ENCODE measurements at places on chromosomes 7 and 10.

GRCh38 chr7:3200504-3200903, 100.5 kb upstream of the SDK1 start:
- peak; percentile 18 for DNase-seq

- no peak for DNase-seq
Measured at GRCh38 chr7:35828817-35829216, 28.0 kb downstream of the SEPTIN7 start.

DNA sequence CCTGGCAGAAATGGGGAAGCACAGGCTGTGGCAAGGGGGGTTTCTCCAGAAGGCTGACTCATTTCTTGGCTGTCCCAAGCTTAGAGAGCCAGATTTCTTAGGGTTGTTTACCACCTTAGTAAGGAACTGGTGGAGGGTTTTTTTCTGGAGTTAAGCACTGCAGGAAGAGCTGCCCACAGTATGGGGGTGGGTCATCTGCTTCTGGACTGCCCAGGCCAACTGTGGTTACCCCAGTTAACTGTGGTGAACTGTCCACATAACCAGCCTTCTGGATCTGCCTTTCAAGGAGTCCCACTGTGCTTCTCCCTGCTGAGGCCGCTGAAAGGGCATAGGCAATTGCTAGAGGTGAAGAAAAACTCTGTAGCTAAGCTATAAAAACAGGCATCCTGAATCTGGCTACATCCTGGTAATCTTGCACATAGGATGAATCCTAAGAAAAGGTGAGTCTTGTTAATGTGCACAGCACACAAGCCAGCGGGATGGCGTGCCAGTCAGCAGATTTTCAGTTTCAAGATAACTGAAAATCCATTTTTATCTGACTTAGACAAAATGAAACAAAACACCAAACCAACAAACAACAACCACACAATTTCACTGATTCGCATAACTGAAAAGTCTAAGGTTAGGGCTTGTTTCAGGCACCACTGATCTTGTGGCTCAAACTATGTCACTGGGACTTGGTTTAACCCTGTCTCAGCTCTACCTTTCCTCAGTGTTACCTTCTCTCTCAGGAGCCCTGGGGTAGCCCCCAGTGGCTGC, 21.6 kb upstream of the TSPAN33 start:
- DNase-seq: peak; percentile 39

DNA sequence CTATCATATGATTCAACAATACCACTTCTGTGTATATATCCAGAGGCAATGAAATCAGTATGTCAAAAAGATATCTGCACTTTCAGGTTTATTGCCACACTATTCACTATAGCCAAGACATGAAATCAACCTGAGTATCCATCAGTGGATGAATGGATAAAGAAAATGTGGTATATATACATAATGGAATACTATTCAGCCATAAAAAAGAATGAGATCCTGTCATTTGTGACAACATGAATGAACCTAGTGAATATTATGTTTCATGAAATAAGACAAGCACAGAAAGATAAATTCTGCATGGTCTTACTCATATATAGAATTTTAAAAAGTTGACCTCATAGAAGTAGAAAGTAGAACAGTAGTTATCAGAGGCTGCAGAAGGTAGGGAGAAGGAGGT, 281.1 kb downstream of the BAMBI start:
- no peak for DNase-seq

DNA sequence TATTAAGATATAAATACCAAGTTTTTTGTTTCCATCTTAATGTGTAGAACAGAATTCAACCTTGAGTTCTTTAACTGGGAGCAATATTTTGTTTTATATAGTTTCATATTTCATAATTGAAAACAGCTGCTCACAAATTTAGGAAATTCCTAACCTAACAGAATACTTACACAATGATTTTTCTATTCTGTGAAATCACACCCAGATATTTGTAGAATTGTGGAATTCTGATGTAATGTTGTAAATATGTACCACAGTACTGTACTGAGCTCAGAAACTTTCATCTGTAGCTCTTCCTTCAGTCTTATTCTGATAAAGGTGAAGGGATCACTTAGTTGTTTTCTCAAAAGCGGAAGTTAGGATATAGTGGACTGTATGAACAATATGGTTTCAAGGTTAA, 143.4 kb upstream of the GLI3 start:
- no peak for DNase-seq

All from activated naive CD8-positive, alpha-beta T cell treated with anti-CD3 and anti-CD28 coated beads for 36 hours (primary cell).